Mesenchymal stem cell (in vitro differentiated cells and primary cell): ENCODE measurements at places on chromosomes 3 and 15.
A peak's percentile ranks its signal among the peaks of the same experiment; 100 is the strongest.

DNA sequence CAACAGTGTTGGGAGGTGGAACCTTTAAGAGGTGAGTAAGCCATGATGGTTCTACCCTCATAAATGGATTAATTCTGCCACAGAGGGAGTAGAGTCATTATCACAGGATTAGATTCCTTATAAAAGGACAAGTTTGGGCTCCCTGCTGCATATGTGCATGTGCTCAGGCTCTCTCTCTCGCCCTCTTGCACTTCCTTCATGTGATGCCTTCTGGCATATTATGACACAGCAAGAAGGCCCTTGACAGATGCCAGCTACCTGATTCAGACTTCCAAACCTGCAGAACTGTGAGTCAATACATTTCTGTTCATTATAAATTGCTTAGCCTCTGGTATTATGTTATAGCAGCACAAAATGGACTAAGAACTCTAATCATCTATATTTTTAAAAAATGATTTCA, 205.3 kb downstream of the CTNNB1 start:
- no peak for DNase-seq

DNA sequence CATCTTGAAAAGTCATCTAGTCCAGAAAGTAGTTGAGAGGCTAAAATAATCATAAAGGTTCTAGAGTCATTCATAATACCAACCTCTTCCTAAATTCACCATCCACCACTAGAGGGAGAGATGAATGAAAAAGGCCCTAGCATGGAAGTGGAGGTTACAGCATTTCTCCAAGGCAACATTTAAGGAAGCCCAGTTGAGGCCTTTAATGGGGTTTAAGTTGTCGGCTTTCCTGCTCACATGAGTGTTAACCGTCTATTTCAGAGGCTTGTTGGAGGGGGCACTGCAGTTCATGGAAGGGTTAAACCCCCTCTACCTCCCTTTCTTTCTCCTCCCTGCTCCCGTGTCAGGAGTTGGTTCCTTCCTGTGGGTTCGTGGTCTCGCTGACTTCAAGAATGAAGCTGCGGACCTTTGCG, 3.8 kb upstream of the SLCO3A1 start:
- peak; percentile 21 for DNase-seq

DNA sequence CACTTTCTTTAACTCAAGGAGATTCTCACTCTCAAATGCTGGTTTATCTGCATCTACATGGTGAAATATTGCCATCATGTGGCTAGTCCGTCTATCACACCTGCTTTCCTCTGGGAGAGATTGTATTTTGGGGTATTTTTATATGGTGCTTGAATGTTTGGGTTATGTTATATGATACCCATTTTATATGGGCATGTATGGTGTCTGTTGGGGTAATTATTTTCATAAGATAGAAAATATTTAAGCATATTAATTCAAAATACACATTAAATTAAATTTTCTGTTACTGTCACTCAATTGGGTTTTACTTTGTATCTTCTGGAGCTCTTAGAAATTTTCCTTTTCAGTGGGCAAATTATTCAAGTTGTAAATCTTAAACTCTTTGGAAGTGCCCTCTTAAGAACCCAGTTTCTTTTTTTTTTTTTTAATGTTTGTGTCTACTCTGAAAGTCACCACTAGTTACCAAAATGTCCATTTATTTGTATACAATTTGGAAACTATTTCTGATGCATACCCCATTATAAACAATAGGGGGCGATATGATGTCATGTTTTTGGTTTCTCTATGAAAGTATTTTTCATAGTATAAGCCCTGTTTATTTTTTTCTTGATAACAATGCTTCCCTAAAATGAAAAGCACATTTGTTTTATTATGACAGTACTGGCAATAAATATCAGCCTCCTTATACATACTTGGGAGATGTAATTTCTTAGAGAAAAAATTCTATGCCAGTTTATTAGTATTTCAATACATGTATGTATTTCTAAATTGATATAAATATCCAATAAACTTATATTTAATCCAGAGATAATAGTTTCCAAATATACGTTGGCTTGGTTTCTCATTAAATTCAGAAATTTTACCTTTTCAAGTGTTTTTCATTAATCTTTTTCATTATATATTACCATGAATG, 36.1 kb upstream of the PLSCR5 start:
- peak; percentile 65 for DNase-seq

DNA sequence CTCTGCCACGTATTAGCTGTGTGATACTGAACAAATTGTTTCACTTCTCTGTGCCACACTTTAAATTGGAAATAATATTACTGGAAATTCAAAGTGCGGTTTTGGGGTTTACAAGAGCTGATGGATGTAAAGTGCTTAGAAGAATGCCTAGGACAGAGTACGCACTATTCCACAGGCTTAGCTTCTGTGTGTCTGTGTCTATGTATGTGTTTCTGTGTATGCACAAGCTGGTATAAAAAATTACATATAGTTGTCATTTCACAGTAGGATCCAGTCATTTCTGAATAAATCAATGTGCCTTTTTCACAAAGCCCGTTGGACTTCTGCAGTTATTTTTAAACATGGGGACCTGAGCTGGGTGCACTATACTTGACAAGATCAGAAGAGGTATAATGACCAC, 370.4 kb downstream of the TUSC7 start:
- DNase-seq = no peak

DNA sequence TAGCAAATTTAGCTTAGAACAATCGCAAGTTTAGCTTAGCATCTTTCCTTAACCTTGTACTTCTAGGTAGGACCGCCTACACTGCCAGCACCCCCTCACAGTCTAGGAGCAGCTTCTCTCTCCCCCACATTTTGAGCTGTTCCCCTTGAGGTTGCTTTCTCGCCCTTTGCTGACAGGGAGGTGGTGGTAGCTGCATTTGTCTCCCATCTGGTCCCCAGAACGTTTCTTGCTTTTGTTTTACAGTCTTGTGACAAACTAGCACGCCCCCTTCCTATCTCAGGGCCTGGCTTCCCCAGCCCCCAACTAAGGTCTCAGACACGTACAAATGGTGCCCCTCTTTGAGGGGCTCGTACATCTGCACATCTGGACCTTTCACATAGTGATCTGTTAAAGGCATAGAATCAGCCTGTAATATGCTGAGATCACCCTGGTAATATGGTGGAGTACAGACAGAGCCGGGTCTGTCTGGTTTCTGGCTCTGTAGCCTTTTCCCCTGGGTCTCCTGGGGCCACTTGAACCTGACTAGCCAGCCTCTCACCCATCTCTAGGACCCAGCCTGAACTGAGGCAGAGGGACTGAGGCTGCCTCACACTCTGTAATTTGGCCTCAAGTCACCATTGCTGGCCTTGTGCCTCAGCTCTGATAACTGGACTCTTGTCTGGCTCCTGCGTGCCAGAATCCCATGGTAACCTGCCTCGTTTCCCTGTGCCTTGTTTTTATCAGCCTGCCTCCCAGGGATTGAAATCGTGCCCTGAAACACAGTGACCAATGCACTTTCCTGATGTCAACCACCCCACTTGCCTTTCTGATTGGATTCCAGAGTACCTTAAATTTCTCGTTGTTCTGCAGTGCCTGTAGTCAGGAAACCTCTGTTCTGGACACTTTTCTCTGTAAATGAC, 27.7 kb downstream of the CRTC3 start:
- DNase-seq = peak; percentile 25

GRCh38 chr15:71124937-71125790, 9.9 kb downstream of the THSD4 start:
- no peak for DNase-seq

DNA sequence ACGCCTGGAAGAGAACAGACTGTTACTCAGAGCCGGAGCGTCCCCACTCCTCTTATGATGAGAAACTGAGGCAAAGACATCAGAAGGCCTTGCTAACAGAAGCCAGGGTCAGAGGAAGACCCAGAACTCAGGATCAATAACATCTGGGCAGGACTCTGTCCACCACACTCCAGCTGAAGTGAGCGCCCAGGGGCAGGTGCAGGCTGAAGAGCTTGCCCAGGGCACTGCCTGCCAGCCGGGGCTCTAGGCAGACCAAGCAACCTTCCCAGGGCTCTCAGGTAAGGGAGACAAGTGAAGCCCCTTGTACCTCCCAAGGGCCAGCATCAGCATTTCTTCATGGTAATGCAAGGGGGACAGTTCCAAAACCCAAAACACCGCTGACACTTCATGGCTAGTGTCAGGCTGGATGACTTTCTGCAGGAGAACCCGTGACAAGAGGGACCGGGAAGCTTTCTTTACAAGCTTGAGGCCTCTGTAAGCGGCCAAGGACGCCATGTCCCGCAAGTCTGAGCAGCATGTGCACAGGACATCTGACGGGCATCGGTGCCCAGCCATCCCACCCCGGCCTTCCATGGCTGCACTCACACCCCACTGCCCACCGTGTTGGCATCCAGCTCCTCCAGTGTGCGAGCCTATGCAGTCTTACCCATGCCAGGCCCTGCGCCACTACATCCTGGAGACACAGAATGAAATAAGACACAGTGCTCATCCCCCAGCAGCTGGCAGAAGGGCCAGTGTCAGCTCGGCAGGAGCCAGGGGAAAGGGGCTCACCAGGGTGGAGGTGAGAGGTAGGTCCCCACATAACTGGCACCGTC, 14.1 kb downstream of the XXYLT1 start:
- no peak for DNase-seq

DNA sequence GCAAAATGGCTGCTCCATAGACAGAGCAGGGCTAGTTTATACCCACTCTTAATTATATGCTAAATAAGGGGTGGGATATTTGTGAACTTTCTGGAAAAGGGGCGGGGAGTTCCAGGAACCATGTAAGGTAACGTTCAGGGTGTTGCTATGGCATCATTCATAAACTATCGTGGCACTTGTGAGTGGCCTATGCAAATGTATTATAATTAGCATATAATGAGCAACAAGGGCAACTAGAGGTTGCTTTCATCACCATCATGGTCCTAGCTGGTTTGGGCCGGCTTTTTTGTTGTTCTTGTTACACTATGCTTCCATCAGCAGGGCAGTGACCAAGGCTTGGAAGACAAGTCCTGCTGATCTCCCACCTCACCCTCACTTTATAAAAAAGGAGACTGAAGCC, 43.2 kb upstream of the FGD5 start:
- no peak for DNase-seq

DNA sequence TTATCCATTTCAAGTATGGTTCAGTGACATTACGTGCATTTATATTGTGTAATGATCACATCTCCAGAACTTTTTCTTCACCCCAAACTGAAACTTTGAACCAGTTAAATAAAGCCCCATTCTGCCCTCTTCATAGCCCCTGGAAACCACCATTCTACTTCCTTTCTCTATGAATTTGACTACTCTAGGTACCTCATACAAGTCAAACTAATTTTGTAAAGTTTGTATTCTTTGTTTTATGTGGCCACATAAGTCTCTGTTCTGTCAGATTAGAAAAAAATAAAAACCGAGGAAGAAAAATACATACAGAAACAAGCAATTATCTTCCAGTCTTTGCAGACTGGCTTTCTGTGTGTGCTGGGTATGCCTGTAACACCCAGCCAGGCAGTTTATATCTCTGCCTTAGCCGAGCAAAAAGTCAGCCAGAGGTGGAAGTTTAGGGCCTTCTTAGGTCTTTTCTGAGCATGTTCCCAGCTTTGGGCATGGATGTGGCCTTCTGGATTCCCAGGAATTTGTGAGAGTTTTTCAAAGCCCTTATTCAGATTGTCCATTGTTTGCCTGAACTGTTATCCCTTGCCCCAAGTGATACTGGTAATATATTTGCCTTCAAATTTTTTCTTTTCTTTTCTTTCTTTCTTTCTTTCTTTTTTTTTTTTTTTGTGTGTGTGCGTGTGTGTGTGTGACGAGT, 6.0 kb upstream of the GRAMD1C start:
- peak; percentile 38 for DNase-seq

DNA sequence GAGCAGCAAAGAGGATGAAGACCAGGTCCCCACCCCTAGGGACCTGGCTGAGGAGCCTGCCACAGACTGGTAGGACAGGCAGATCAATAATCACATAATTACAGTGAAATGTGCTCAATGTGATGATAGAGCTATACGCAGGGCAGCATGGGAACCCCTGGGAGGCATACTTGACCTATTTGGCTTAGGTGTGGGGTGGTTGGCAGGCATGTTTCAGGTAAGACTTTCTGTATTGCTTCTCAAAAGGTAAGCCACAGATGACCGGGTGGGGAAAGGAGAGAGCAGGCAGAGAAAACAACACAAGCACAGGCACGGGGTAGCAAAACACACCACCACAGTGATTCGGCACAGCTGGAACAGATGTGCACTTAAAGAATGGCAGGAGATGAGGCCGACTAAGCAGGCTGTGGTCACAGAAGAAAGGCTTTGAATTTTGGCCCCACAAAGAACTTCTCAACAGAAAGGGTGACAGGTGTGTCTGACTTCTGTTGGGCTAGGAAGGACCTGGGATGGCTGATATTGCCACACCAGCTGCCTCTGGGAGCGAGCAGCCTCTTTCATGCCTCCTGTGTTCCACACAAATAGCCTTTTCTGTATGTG, 64.1 kb downstream of the ABCC5 start:
- no peak for DNase-seq

GRCh38 chr3:157152930-157153329, 7.0 kb downstream of the CCNL1 start:
- peak; percentile 26 for DNase-seq

- DNase-seq = no peak
These were observed 29.3 kb downstream of the NFKBIZ start for GRCh38 chr3:101878589-101878988.

DNA sequence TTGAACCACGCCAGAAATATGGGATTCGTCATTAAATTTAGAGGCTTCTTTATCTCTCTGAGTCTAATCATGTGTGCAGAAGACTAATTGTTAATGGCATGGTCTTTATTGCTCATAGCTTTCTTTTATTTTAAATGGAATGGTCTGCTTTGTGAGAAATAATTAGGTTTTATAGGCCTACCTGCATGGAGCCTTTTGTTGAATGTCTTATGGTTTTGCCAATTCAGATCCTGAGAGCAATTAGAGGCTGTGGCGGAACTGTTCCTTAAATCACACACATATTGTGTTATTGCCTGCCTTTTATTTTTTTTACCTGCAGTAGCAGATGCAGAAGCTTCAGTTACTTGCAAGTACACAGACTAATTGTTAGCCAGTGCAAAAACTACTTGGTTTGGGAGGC, 306.2 kb downstream of the NLGN1 start:
- no peak for DNase-seq

DNA sequence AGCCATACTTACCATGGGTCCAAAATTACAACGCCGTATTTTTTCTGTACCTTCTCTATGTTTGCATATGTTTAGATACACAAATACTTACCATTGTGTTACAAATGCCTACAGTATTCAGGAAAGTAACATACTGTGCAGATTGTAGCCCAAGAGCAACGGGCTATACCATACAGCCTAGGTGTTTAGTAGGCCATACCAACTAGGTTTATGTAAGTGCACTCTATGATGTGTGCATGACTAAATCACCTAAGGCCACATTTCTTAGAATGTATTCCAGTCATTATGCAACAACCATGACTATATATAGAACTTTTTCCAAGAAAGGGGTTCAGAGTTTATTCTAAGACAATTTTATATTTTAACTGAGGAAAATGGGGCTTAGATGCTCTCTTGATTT, 411.7 kb downstream of the MAGI1 start:
- DNase-seq = peak; percentile 23

- DNase-seq = no peak
These were observed 43.9 kb downstream of the ABHD5 start for GRCh38 chr3:43734685-43735084.
